Activated effector memory CD4-positive, alpha-beta T cell treated with anti-CD3 and anti-CD28 coated beads, Interleukin-2, amount 50 U/mL, for 16 hours (primary cell): ENCODE measurements at places on chromosomes 2 and 18.

- peak; percentile 88 for DNase-seq
Observed at GRCh38 chr2:26346454-26347053, at the start of gene ADGRF3. TSS of gene ADGRF3 (minus strand) at chr2:26346789. CDS start at chr2:26346234, 555 bp downstream.

DNA sequence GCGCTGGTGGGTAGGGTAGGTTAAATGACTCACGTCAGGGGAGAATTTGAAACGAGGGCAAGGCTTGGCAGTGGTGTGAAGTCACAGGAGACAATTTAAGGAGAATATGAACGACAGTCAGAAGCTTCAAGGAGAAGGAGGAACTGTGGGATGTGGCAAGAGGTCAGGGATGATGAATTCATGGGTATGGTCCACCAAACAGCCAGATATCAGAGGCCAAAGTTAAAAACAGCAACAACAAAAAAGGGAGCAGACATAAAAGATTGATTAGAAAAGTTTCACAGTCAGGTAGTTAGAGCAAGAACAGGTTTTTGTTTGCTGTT lies 1.4 kb upstream of the ZNF396 start:
- DNase-seq: no peak

DNA sequence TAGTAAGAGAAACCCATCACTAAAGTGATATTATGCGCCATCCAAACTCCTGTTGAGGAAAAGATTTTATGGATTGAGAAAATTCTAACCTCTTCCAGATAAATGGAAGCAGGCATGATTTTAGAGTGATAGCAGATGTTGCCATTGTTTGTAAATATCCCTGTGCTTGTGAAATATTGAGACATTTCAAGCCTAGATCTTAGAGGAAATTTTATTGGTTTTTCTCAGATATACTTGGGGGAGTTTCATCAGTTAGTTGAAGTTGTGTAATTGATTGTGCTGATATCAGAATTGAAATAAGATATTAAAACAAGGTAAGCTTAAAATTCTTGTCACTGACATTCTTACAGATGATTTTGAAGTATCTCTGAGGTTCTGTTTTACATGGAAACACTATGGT lies 390.9 kb upstream of the FANCL start:
- DNase-seq: no peak

DNA sequence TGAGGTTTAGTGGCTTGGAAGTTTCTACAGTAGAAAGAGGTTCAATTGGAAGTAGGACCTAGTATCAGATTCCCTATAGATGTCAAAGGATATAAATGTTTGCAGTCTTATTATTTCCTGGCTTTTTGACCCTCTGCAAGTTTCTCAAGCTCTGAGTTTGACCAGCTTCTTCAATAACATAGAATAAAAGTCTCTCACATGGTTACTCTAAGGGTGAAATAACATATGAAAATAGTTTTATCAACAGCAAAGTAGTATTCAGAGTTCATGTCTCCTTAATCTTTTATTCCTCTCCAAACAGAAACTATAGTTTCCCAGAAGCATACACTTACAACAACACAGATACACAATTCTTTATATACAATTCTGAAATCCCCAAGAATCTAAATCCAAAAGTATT lies 132.9 kb upstream of the RND3 start:
- DNase-seq: no peak

GRCh38 chr2:232300894-232301387 lies 77.6 kb upstream of the ALPP start:
- no peak for DNase-seq
